ENCODE measurements at places on chromosomes 7 and 10.

- DNase-seq = no peak
Measured at GRCh38 chr10:8444630-8445029, 390.1 kb downstream of the GATA3 start.

- DNase-seq = no peak
Measured at GRCh38 chr10:110985497-110986275, 66.3 kb downstream of the SHOC2 start.

- DNase-seq = no peak
Measured at GRCh38 chr7:37899712-37900247, 16.8 kb downstream of the SFRP4 start.

DNA sequence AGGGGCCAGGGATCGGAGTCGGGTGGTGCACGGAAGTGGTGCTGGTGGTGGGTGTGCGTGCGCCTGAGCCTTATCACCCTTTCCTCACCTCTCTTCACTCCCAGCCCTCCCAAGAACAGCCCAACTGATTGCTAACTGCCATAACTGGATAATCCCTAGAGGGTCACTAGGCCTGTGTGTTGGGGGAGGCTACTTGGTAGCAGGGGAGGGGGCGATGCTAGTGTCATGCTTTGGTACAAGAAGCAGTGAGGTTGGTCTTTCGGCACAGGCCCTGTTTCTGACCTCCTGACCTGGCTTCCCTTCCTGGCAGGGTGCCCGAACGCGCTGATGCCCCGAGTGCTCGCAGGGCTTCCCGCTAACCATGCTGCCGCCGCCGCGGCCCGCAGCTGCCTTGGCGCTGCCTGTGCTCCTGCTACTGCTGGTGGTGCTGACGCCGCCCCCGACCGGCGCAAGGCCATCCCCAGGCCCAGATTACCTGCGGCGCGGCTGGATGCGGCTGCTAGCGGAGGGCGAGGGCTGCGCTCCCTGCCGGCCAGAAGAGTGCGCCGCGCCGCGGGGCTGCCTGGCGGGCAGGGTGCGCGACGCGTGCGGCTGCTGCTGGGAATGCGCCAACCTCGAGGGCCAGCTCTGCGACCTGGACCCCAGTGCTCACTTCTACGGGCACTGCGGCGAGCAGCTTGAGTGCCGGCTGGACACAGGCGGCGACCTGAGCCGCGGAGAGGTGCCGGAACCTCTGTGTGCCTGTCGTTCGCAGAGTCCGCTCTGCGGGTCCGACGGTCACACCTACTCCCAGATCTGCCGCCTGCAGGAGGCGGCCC lies 652 bp downstream of the KAZALD1 start:
- DNase-seq = no peak

GRCh38 chr10:124207391-124207790 lies 114.0 kb upstream of the CHST15 start:
- DNase-seq = no peak

GRCh38 chr10:104045151-104046089 lies 40.3 kb downstream of the COL17A1 start:
- DNase-seq = peak; percentile 75

DNA sequence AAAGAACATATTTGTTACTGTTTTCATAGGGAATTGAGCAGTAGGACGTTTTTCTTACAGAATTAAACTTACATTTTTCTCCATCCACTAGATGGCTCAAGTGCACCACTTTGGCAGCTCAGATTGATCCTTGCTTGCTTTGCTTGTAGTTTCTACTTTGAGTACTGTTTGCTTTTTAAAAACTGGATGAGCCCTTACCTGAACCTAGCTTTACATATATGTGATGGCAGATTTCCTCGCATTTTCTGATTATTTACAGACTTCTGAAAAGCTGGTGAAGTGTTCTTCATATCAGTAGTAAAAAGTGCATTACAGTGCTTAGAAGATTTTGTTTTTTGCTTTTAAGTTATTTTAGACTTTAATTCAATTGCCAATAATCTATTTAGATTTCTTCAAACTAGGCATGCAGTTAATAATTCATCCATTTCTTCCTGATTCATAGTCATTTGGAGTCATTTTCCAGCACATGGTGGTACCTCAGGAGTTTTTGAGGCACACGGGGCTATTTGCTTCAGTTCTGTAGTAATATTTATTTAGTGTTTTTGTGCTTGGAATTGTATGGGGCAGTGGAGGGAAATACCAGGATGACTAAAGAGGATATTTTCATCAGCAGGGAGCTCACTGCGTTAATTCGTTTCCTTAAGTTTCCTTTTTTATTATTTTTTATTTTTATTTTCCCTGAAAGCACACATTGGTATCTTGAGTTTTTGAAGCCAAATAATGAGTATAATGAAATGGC lies 57.3 kb downstream of the MAPK8 start:
- DNase-seq = peak; percentile 77

GRCh38 chr10:90023950-90024349 lies 322.6 kb downstream of the KIF20B start:
- no peak for DNase-seq

DNA sequence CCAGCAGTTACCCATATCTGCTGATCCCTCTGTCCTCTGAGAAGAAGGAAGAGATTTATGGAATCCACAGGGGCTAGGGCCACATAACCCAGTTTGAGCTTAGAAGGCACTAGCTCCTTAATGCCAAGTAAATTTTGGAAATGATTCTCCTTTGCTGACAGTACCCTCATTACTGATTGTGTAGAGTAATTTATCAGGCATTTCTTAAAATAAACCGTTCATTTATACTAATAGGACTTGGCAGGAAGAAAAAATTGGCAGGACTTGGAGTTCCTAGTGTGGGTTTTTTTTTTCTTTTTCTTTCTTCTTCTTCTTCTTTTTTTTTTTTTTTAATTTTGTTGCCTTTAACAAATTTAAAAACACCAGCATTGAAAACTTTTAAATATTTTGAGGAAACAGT lies 645.7 kb downstream of the SUGCT start:
- DNase-seq = no peak

DNA sequence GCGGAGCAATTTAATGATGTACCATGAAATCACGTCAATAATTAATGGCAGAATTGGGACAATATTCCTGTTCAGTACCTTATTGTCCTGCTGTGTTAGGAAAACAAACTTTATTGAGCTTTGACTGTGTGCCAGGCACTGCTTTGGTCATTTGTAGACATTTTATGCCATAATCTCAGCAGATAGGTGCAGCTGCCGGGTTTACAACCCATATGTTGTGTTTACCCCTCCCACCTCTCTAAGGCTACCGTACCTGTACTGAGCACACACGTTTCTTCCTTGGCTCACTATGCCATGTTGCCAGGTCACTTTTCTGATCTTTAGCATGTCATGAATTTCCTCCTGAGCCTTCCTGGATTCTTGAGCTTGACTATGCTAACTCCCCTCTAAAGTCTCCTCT lies 422.2 kb downstream of the PHTF2 start:
- DNase-seq = no peak

DNA sequence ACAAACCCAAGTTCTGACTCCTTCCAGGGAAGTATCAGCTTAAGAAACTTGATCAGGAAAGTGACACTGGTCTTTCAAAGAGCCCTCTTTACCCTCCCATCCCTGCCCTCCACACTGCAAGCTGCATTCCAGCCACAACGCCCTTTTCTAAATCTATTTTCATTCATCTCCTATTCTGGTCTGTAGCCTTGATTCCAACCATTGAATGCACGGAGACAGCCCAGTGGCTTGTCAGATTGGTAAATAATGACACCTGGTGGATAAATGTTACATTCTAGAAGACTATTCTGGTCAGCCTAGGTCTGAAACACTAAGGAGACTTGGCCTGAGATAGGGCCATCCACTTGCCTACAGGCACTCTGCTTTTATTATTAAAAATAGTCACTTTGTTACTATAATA lies 20.9 kb downstream of the MORN4 start:
- peak; percentile 74 for DNase-seq

GRCh38 chr7:17307000-17307399 lies 8.5 kb downstream of the AHR start:
- DNase-seq = no peak

GRCh38 chr10:74436523-74437170 lies 285.6 kb downstream of the ADK start:
- DNase-seq = no peak

GRCh38 chr7:159064816-159065510 lies 79.7 kb downstream of the VIPR2 start:
- DNase-seq = no peak

DNA sequence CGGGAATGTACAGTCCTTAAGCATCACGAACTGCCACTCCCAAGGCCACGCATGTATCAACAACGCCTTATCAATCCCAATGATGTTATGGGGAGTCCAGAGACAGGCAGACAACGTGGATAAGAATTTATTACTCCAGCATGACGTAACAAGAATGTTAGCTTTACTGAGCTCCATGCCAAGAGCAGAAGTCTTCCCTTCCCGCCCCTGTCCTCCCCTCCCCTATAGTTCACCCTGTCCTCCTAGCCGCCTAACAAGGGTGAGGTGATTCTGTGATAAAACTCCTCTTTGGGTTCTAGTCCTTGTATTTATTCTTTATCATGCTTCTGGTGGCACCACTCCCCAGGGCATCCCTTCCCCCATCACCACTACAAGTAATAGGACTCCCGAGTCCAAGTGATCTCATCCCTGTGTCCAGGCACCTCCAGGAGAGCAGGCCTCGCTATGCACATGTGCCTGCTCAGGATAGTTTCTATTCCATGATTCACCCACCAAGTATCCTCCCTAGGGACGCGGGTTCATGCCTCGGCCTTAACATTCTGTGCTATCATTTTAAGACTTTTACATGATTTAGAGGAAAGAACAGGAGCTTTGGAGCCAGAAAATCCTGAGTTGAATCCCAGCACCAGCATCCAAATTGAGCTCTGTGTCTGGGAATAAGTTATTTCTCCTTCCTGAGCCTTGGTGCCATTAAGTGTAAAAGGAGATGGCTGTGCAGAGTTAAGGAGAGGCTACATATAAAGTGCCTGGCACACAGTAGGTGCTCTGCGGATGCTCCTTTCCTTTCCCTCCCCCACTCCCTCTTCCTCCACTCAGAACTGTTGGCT lies 15.4 kb downstream of the GSDME start:
- peak; percentile 95 for DNase-seq

DNA sequence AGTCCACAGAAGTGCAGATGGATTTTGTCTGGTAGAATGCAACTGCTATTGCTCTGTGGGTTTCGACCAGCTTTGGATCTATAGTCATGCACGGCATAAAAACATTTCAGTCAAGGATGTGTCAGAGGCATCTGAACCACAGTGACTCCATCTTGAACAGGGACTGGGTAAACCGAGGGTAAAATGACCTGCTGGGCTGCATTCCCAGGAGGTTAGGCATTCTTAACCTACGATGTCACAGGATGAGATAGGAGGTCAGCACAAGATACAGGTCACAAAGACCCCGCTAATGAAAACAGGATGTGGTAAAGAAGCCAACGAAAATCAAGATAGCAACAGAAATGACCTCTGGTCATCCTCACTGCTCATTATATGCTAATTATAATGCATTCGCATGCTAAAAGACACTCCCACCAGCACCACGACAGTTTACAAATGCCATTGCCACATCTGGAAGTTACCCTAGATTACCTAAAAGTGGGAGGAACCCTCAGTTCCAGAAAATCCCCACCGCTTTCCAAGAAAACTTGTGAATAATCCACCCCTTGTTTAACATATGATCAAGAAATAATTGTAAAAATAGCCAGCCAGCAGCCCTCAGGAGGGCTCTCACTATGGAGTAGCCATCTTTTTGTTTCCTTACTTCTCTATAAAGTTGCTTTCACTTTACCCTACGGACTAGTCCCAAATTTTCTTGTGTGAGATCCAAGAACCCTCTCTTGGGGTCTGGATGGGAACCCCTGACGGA lies 50.7 kb upstream of the CPXM2 start:
- no peak for DNase-seq

- DNase-seq = no peak
Measured at GRCh38 chr10:124117511-124117785, 24.1 kb upstream of the CHST15 start.

DNA sequence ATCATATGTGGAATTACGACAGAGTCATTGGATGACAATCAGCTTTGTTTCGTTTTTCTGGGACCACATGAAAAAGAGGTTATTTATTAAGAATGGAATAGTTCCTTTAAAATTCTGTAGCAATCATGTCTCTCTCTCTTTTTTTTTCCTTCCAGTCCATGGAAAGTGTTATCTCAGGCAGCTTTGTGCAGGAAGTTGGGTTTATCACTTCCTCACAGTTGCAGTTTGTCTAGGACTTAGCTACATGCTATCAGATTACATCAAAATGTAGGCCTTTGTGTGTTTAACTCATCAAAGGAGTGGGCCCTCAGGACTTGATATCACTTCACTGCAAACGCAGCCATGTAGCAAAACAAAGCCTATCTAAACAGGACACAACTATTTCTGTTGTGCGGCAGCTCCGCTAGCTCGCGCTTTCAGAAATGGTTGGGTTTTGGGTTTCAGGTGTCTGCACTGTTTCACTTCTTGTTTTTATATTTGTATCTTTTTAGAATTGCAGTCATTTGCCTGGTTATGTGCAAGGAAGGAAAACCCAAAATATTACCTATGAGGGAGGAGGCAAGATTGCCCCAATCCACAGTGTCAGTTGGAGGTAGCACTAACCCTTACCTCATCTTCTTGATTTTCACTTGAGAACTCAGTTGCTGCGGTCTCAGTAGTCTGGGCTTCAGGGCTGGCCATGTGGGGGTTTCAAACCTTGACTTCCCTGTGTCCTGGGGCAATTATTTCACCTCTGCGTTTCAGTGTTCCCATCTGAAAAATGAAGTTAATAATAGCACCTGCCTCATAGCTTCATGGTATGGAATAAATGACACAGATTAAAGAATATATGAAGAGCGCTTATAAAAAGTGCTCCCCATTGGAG lies 66.7 kb downstream of the HHEX start:
- no peak for DNase-seq

DNA sequence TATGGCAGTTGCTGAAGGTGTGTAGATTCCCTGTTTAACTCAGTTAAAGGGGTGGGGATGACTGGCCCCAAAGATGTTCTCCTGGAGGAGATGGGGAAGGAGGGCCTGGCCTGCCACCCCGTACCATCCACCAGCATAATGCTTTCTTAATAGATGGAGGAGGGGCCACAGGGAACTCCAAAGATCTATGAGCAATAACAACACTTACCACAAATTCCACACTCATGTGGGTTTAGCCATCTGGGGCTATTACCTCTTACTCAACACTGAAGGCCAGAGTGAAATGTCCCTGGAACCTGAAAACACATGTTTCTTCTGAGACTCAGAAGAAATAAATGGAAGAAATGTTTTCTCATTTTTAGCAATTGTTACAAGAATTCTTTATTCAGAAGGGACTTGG lies 259.0 kb downstream of the CXCL12 start:
- peak; percentile 69 for DNase-seq

DNA sequence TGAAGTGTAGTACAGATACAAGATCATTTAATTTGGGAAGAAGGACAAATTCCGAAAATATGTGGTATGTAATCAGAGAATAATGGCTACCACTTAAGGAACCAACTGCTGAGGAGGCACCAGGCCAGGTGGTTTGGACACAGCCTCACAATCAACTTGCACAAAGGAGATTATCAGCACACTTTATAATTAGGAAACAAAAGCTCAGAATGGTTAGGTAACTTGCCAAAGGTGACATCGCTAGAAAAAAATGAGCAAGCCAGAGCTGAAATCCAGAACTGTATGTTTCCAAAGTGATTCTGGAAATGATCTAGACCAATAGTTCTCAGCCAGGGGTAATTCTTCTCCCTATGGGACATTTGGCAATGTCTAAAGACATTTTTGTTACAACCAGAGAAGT lies 36.6 kb downstream of the ERCC6 start:
- no peak for DNase-seq
